ENCODE measurements at places on chromosomes 6 and 20.

DNA sequence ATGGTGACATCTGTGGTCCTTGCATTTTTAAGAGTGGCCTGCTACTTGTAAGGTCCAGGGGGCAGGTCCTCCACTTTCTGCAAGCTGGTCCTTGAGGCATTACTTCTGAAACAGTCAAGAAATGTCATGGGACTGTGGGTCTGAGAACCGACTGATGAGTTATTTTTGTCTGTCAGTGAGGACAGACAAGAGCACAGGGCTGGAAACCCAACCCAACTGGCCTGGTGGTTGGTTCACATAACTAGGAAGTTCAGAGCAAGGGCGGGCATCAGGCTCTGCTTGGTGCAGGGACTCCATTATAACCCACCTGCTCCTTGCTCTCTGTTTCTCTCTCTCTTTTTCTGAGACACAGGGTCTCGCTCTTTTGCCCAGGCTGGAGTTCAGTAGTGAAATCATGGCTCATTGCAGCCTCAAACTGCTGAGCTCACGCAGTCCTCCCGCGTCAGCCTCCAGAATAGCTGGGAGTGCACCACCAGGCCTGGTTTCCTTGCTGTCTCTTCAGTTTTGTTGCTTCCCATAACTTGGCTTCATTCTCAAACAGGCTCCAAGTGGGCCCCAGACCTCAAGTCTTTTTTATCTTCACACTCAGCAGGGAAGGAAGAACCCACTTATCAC is 9.2 kb downstream of the CST3 start:
- no peak for DNase-seq

DNA sequence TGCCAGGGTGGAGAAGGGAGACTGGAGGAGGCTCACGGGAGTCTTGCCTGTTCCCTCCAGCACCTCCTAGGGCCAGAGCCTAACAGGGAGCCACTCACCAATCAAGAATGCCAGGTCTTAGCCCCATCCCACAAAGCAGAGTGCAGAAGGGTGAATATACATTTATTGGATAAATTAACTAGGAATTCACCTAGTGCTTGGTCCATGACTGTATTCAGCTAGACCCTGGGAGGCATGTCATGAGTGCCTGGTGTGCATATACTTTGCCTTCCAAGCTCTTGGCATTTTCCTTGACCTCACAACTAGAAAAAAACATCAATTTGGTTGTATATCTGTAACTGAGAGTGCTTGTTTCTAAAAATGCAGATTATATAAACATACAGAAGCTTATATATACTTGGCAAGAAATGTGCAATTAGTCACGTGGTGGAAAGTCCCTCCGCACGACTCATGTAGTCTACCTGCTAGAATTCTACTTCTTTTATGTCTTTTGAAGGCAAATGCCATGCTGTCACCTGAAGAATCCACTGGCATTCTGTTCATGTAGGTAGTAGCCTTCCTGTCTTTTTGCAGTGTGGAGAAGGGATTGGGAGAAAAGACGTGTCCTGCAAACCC is 991.0 kb downstream of the KIF16B start:
- no peak for DNase-seq

GRCh38 chr6:166556863-166557322 is 29.6 kb downstream of the RAMACL start:
- peak; percentile 96 for DNase-seq

GRCh38 chr6:106056060-106056745 is 29.9 kb upstream of the PRDM1 start:
- no peak for DNase-seq

GRCh38 chr6:39335780-39336545 is 13.5 kb upstream of the KCNK16 start:
- DNase-seq, result no peak

All from RWPE1 (cell line).